ENCODE measurements at places on chromosomes 12 and 14.

GRCh38 chr14:75144944-75145343 is 18.1 kb upstream of the NEK9 start:
- DNase-seq, result no peak

DNA sequence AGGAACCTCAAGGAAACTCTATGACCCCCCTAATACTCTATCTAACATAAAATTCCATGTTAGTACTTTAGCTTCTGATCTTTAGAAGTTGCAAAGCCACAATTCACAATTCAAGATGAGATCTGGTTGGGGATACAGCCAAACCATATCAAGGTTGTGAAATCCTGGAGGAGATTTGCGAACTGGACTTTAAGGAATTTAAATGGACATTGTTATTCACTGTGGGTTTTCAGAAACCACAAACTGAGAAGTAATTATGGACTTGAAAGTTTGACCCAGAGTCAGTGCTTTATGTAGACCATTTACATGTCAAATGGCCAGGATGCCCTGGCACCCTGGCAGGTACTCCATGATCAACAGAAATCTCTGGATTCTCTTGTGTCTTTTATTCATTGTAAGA is 14.2 kb upstream of the CDKL1 start:
- no peak for DNase-seq

- peak; percentile 25 for DNase-seq
These were observed 14.2 kb upstream of the MYO1A start for GRCh38 chr12:57063991-57064685.

DNA sequence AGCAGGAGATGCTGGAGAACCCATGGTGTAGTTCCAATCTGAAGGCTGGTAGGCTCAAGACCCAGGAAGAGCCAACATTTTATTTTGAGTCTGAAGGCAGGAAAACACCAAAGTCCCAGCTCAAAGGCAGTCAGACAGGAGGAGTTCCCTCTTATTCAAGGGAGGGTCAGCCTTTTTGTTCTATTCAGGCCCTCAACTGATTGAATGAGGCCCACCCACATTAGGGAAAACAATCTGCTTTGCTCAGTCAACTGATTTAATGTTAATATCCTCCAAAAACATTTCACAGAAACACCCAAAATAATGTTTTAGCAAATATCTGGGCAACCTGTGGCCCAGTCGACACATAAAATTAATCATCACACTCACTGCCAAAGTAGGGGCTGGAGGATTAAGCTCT is 130.8 kb downstream of the LMNTD1 start:
- no peak for DNase-seq

DNA sequence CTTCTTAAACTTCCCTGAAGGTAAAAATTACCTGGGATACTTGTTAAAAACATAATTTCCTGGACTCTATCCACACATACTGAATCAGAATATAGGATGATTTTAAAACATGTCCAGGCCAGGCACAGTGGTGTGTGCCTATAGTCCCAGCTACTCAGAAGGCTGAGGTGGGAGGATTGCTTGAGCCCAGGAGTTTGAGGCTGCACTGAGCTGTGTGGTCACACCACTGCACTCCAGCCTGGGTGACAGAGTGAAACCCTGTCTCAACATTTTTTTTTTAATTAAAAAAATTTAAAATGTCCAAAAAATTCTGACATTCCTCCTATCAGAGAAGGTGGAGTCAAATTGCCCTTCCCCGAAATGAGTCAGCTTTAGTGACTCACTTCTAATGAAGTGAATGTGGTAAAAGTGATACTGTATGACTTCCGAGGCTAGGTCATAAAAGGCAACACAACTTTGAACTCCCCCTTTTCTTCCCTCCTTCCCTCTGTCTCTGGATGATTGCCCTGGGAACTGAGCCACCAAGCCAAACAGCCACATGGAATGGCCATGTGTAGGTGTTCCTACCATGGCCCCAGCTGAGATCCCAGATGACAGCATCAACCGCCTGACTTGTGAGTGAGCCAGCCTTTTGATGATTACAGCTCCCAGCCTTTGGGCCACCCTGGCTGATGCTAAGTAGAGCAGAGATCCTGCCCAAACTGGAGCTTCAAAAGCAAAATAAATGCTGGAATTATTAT is 36.3 kb downstream of the LIMA1 start:
- peak; percentile 22 for DNase-seq

GRCh38 chr14:89201645-89202044 is 215.4 kb downstream of the FOXN3 start:
- DNase-seq, result no peak

- peak; percentile 79 for DNase-seq
These were observed 5.8 kb downstream of the TMEM253 start for GRCh38 chr14:21106498-21107282.

GRCh38 chr12:53099071-53099882 is 1.8 kb downstream of the IGFBP6 start:
- peak; percentile 90 for DNase-seq

DNA sequence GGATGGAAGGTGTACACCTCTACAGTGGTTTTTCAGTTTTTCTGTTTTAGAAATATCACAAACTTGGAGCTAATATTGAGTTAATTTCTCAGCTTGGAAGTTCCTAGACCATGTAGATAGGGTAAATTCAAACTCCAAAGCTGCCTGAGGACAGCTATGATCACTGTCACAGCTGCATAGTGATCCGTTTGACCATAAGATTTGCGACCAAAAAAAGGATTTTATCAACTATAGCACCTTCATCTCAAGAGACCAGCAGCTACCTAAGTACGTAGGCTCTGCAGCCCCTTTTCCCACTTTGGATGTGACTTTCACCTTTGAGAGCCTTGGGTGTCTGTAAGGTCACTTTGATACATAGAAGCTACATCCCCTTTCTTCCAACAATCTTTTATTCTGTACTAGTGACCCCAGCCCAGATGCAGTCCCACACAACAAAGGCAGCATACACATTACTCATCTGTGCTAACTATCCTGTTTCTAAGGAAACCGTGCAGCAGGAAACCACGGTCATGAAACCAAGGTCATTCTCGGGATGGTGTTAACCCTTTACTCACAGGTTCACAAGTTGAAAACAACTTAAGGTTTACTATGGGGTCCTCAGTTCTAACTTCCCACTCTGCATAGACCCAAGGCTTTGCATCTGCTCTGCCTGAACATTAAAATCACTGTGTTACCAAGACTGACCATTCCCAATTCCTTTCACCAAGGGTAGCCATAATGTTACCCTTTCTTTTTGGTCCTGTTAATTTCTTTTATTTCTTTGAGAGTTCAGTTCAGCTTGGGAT is 75.4 kb downstream of the IFT81 start:
- no peak for DNase-seq

DNA sequence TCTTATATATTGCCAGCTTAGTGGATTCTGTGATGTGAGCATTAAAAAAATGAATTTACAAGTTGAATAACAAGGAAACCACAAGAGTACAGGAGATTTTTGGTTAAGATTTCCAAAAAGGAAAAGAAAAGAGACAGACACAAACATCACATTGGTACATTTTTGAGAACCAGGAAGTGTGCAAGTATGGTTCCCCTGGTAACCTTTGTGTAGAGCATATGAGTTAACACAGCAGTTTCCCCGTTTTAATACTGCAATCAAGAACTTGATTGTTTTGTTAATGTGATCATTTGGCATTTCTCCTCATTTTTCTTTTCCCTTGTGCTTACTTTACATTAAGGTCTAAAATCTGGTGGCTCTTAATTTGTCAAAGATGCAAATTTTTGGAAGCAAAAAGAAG is 490.4 kb upstream of the ATP2B1 start:
- DNase-seq, result no peak

- no peak for DNase-seq
These were observed 48.2 kb upstream of the BTG1 start for GRCh38 chr12:92193846-92194245.
